Pons (tissue), 1 donor: ENCODE measurements at places on chromosomes 6 and 20.
A peak's percentile ranks its signal among the peaks of the same experiment; 100 is the strongest.

GRCh38 chr6:37705239-37706051, 7.8 kb upstream of the MDGA1 start:
- DNase-seq: peak; percentile 66

GRCh38 chr6:94245395-94245794, 826.0 kb upstream of the EPHA7 start:
- DNase-seq: no peak

GRCh38 chr6:169370666-169371343, 117.2 kb upstream of the THBS2 start:
- DNase-seq: no peak

DNA sequence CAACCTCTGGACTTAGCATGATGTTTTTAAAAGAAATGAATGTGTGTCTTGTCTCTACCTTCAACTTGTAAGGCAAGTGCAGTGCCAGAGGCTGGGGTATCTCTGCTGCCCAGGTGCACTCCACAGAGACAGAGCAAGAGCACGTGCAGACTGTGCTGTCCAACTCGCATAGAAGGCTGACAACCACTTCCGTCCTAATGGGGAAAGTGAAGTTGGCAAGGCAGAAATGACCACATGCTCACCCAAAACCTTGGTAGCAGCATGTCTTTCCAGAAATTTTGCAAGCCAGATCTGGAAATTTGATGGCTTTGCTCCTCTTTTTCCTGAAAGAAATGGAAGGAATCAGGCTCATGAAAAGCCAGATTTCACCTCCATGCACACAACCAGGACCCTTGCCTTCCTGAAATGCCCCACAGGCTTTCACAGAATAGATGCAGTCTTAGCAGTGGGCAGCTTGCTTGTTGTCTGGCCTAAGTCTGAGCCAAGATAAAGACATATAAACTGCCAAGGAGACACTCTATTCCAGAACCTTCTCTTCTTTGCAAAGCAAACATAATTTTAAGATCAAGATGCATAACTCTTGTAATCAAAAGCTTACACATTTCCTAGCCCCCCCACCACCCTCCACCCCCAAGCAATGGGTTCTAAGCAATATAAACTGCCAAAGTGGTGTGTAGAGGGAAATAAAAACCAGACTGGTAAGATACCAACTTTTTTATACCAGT, 26.8 kb downstream of the SLC22A3 start:
- no peak for DNase-seq

DNA sequence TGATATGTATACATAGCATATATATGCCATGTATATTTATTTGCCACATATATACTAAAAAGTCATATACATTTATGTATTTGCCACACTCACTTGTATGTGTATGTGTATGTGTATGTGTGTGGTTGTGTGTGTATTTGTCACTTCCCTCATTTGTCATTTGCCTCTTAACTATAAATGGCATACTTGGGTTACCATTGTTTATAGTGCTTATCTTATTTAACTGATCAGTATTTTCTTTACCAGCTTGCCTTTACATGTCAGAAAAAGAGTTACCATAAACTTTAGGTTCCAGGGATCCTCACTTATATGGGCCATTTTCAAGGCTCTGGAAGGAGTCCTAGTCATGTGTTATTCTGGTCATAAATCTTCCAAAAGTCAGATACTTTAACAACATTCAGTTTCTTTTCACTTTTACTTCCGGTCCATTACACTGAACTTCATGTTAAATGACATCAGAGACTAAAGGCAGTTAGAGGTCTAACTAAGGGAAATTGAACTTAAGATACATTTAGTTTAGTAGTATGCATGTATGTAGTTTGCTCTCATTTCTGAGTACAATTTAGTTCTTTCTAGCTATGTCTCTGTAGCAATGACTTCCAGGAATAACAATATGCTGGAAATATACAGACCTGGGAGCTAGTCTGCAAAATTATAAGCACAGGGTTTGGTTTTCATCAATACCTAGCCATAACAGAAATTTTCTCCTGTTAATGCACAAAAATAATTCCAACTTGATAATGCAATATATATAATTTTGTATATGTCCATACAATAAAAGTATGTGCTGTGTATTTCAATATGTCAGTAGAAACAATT, 33.7 kb upstream of the HIVEP1 start:
- no peak for DNase-seq
